ENCODE measurements at places on chromosomes 5 and 9.
A peak's percentile ranks its signal among the peaks of the same experiment; 100 is the strongest.

DNA sequence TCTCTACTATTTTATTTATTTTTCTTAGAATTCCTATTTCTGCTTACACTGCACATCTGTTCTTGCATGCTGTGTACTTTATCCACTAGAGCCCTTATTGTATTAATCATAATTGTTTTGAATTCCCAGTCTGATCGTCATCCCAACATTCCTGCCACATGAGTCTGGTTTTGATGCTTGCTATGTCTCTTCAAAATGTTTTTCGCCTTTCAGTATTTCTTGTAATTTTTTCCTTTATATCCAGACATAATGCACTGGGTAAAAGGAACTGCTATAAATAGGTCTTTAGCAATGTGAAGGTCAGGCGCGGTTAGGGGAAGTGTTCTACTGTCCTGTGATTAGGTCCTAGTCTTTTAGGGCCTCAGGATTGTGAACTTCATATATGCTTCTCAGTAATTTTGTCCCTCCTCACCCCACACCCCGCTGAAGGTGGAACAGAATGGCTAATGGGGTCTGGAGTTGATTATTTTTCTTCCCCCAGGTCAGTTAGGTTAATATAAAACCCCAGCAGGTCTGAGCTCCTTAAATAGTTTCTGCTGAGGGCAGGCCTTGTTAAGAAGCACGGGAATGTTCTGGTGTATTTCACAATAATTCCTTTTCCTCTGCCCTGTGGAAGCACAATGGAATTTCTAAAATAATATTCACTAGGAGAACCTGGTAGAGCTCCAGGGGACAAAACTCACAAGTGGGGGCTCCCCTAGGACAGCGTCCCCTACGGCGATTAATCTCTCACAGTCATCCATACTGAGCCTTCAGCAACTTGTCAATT is 146.6 kb upstream of the TUT7 start:
- DNase-seq: no peak

GRCh38 chr5:95932941-95933340 is 28.7 kb downstream of the ELL2 start:
- no peak for DNase-seq

DNA sequence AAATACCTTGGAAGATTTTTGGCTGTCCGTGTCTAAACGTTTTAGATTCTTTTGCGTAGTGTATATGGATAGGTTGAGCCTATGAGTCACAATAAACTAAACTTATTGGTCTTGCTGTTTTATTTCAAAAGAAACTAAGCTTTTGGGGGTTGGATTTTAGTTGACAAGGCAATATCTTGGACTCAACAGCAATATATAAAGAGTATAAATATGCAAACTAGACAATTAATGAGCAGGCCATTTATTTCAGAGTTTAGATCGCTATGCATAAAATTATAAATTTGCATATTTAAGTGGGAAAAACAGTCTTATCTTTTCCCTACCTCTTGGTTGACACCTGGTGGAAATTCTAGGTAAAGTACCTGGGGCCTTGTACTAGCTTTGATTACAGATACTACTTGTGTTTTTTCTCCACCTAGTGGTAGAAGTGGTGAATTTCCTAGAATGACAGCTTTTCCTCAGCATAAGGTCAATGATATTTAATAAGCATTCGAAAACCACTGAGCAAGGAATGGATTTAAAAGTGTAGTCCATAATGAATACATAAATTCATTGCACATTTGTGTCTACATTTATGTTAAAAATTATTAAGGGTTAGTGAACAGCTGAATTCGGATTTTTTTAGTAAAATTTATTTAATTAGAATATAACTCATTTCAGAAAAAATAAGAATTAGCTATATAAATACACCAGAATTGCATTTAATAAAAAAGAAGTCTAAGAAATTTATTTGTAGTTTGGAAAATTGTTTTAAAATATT is 1.7 kb upstream of the ARRDC3 start:
- DNase-seq: peak; percentile 89

GRCh38 chr9:82783045-82783444 is 279.9 kb downstream of the RASEF start:
- DNase-seq: no peak

GRCh38 chr5:23727271-23727670 is 219.9 kb downstream of the PRDM9 start:
- peak; percentile 3 for DNase-seq

DNA sequence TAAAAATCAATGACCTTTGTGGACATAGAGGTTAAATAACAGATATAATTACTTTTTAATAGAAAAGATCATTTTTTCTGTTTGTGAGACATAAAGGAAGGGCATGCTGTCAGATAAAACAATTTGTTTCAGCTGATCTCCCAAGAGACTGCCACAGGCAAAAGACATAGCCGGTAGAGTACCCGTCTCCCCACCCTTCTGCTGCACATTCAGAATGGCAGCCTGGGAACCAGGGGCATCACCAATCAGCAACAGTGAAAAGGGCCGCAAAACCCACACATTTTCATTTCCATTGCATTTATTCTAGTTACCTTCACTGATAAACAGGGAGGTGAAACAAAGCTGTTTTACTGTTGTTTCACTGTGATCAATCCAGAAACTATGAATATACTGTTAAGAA is 357.7 kb downstream of the ARRDC3 start:
- peak; percentile 2 for DNase-seq

DNA sequence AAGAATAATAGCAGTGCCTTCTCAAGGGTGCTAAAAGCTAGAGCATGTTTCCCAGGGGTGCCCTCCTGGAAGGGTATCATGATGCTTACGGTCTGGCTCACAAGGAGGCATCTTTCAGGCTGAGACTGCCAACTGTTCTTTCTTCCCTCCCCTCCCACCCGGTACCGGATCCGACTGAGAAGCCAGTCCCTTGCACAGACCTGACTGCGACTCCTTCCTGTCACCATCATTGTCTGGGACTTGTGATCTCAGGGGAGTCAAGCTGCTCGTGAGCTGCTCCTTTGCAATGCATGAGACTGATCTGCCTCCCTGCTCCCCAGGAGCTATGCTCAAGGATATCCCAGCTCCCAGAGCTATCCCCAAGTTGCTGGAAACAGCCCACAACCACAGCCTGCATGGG is 170.8 kb downstream of the GADD45G start:
- DNase-seq: no peak

DNA sequence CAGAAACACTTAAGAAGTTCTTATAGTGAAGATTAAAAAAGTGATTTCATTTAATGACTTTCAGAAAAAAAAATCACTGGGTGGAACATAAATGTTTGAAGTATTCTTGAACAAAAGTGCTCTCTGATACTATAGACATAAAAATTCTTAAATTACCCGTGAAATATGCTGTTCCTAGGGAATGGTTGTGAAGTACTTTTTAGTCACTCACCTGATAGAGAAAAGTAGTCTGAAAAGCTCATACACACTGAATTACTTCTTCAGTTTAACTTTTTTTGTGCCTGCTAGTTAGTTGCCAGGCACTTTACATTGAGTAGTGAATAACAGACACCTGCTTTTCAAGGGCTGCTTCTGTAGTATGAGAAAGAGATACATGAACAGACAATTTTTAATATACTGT is 78.0 kb downstream of the SH3GL2 start:
- DNase-seq: no peak
